ENCODE measurements at places on chromosomes 5 and 9.
A peak's percentile ranks its signal among the peaks of the same experiment; 100 is the strongest.

- DNase-seq: peak; percentile 20
Measured at GRCh38 chr5:103605277-103605676, 42.7 kb upstream of the NUDT12 start.

DNA sequence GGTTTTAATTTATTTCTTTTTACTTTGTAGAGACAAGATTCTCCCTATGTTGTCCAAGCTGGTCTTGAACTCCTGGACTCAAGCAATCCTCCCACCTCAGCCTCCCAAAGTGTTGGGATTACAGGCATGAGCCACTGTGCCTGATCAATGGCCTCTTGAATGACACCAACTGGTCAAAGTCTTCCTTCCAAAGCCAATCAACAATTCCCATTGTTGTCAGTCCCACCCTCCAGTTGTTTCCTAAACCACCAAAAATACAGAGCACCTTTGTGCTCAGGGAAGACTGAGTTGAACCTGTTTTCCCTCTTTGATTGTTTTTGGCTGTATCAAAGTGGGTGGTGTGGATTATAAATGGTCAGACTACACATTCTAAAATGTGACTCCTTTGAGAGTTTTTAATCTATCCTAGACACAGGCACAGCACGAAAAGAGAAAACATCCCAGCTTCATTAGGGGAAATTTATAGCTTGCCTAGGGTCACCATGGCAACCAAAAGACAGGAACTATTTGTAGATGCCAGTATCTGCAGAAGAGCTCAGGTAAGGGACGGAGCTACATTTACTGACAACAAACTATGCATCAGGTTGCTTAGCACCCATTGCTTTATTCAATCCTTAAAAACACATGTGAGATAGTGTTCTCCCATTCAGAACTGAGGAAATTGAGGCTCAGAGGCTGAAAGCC is 27.6 kb upstream of the ATP6V1G1 start:
- no peak for DNase-seq

- no peak for DNase-seq
Measured at GRCh38 chr9:34647651-34648050, 1.2 kb downstream of the GALT start.

- DNase-seq: no peak
Measured at GRCh38 chr5:153696256-153696655, 205.8 kb downstream of the GRIA1 start.

GRCh38 chr5:132489871-132490483 is 596 bp downstream of the IRF1 start:
- DNase-seq: peak; percentile 72

DNA sequence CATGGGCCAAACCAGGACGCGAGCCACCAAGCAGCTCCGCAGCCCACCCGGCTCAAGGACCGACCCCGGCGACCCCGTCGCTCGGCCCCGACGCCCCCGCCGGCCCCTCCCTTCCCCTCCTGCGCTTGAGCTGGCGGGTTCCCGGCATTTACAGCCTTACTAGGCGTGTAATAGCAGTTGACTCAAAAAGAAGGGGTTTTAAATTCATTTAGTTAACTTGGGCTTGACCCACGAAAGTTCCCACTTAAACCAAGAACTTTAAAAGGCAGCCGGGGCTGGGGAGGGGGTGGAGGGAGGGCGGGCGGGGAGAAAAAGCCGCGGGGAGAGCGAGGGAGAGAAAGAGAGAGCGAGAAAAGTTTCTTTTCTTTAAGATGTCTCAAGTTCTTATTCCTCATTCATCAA is 636 bp downstream of the PRDM12 start:
- peak; percentile 43 for DNase-seq

DNA sequence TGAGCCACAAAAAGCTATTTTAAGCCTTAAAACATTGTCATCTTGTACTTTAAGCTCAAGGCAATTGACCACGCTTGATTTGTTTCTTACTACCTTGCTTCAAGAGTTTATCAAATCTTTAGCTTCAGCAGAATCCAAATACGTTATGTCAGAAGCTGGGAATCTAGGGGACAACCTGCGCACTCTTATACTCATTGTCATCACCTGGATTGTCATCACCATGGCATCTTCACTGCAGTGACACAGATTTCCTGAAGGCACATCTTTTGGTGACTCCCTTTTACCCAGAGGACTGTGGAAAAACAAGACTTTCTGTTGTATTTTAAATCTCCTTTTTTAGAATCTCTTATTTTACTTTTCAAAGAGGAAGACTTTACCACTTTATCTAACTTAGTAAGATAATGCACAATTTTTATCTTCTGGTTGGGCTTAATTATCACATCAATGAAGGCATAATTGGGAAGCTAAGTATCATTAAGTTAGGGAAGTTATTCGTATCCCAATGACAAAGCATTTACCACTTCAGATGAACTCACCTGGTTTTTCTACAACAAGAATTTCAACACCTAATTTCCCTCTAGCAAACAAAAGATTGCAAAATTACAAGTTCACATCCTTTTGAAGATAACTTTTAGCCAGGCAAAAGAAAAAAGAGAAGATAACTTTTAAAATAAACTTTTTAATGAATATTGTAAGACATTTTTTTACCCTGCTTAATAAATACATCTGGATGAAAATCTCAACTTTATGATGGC is 162.0 kb downstream of the DOCK2 start:
- no peak for DNase-seq

GRCh38 chr5:72302171-72302570 is 17.9 kb downstream of the MRPS27 start:
- DNase-seq: peak; percentile 42

DNA sequence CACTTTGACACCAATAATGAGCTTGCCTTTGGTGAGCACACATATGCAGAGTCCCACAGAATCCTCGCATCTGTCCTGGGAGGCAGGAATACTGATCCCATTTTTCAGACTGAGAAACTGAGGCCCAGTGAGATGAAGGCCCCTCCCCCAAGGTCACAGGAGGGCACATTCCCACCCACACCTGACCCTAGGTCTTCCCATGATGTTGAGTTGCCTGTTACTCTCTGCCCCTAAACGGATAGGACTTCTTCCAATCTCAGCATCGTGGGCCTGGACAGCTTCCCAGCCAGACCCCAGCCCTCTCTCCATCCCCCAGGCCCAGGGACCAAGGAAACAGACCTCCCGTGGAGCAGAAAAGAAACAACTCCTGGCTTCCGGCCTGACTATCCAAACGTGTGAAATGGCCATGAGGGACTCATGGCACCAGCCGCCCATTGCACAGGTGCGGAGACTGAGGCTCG is 877 bp downstream of the SH3GLB2 start:
- DNase-seq: no peak

GRCh38 chr5:8721536-8721935 is 824.3 kb downstream of the SEMA5A start:
- DNase-seq: no peak

DNA sequence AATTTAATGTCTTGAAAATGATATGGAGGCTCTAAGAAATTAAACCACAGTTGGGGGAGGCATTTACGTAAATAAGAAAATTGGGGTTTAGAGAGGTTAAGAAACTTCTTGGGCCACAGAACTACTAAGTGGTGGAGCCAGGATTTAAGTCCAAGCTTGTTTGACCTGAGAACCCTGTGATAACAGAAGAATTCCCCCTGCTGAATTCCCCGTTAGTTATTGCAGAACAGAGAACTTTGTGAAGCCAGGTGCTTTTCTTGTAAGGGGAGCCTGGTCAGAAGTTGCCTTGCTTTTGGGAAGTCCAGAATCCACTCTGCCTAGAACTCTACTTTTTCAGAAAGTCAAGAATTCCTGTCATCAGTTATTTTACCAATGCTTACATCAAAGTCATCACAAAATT is 309.3 kb upstream of the SEMA6A start:
- no peak for DNase-seq

DNA sequence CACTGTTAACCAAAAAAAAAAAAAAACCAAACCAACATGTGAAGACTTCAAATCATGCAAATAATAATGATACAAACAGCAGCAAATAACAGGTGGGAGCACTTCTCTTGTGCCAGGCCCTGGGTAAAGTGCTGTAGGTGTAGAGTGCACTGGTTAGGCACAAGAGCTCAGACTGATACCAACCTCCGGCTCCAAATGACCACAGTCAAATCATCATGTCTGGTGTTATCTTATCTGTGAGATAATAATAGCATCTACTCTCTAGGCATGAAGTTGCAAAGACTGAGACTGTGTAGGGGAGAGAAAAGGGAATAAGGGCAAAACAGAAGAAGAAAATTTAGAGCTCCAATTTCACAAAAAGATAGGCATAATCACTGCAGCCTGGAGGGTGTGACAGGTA is 159.5 kb downstream of the ARL15 start:
- no peak for DNase-seq

DNA sequence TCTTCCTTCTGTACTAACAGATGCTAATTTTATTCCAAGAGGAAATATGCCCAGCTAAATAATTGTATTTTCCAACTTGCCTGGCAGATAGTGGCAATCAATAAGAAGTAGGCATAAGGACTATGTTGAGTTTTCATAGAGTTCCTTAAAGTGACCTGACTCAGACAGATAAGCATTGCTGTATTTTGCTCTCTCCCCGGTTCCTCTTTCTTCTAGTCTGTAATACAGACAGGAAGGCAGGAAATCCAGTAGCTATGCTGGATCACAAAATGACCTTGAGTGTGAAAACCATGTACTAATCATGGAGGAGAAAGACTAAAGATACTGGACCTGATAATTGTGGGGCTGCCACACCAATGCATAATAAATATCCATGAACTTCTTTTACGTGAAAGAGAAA is 701.7 kb downstream of the CETN3 start:
- no peak for DNase-seq

DNA sequence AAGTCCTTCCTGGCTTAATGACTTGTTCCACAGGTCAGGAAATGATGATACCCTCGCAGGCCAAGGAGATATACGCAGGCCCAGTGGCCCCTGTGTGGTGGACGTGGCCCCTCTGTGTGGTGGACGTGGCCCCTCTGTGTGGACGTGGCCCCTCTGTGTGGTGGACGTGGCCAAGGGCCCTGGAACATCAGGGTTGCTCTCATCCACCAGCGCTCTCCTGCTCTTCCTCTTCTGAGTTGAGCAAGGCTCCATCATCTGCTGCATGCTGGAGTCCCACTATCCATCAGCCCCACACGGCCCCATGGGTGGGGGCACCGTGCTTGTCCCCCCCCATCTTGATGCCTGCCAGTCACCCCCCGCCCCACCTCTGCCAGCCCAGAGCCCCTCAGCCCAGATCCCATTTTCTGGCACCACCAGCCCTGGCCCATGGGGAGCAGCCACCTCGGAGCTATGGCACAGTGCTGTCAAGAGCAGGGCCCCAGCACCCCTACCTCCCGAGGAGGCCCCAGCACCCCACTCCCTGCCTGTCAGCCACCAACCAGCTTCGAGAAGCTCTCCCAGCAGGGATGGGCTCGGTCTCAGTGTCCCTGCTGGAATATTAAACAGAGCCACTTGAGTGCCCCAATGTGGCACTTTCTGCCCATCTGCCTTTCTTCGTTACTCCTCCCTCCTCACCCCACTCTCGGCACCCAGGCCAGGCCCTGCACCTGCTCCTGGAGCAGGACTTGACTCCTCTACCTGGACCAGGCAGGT is 8.1 kb downstream of the LRRC14B start:
- peak; percentile 11 for DNase-seq

GRCh38 chr9:133030317-133031129 is at the start of gene GTF3C5:
Gene GTF3C5, plus strand, starts transcription at chr9:133030997. Its CDS starts 15 bp downstream, at chr9:133031012.
- DNase-seq: peak; percentile 99

DNA sequence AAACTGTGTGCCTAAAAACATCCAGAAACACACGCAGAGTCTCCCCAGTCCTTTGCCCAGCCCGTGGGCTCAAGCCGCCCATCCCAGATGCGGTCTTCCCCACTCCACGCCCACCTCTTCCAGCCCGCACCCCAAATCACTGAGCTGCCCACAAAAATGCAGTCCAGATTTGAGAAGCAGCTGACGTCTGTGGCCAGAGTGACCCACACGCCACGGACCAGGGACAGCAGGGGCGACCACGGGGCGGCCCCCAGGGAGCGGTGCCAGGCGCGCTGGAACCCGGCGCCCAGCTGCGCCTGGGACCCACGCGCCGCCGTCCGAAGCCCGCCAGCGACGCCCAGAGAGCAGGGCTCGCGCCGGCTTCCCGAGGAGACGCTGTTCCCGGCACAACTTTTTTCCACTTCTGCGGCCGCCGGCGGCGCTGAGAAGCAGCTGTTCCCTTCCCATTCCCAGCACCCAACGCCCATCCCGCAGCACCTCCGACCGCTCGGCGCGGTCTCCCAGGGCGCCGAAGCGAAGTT is 674 bp downstream of the LHFPL2 start:
- no peak for DNase-seq

DNA sequence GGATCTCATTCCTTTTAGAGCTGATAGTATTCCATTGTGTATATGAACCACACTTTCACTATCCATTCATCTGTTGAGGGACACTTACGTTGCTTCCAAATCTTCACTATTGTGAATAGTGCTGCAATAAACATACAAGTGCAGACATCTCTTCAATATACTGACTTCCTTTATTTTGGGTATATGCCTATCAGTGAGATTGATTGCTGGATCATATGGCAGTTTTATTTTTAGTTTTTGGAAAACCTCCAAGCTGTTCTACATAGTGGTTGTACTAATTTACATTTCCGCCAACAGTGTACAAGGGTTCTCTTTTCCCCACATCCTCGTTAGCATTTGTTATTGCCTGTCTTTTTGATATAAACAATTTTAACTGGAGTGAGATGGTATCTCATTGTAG is 33.8 kb upstream of the LECT2 start:
- no peak for DNase-seq

GRCh38 chr9:76873056-76873792 is 32.7 kb downstream of the PRUNE2 start:
- peak; percentile 29 for DNase-seq

DNA sequence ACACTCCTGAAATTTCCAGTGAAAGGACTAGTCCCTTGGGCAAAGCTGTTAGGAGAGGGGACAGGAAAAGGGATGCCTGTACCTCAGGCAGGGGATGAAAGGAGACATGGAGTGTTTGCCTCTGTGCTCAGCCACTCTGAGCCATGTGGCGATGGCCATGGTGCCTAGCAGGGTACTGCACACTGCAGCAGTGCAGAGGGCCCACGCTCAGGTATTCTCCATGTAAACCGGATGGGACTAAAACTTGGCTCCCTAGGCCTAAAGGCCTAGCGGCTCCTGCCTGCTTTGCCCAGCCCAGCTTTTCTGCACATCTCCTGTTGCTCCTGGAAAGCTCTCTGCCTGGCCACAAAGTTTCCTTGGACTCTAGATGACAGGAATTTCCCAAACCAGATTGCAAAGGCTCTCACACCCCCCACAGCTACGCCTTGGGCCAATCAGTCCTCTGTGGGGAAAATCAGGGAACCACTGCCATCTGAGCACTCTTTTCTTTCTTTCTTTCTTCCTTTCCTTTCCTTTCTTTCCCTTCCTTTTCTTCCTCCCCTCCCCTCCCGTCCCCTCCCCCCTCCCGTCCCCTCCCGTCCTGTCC is 44.3 kb downstream of the HABP4 start:
- no peak for DNase-seq

- no peak for DNase-seq
Measured at GRCh38 chr9:5953743-5954707, 61.4 kb downstream of the RANBP6 start.
